Naive thymus-derived CD8-positive, alpha-beta T cell (primary cell): ENCODE measurements at places on chromosomes 2 and 18. TPM values are rescaled to one million over a fixed set of nuclear protein-coding genes. Genes with fewer than 3 reads are reported as not detected.

DNA sequence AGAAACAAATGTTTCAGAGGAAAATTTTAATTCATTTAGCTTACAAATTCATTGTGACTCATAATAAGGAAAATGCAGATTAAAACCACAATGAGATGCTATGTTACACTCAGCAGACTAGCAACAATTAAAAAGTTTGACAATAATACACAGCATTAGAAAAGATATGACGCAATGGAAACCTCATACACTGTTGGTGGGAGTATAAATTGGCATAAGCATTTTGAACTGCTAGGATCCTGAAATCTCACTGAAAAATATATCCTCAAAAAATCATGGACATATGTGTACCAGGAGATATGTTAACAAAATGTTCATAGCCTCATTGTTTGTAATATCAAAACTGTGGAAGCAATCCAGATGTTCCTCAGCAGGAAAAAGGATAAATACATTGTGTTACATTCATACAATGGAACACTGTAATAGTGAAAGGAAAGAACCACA is 13.7 kb downstream of the CALCRL start:
- no peaks in the 10 kb centered on the region for H3K36me3 ChIP-seq
- DNase-seq: no peak
- no peaks in the 10 kb centered on the region for H3K27me3 ChIP-seq
- H3K27ac ChIP-seq: no peak overlapping the region
- no peak overlapping the region for H3K4me3 ChIP-seq

- H3K27me3 ChIP-seq: peaks cover 45% of the 10 kb centered on the region
- H3K4me1 ChIP-seq: peaks cover 8% of the 10 kb centered on the region
- H3K27ac ChIP-seq: no peak overlapping the region
- no peak for DNase-seq
These were observed 3.4 kb upstream of the EVA1A start for GRCh38 chr2:75564026-75564688.

- peaks cover 7% of the 10 kb centered on the region for H3K36me3 ChIP-seq
- DNase-seq: no peak
- no peaks in the 10 kb centered on the region for H3K27me3 ChIP-seq
These were observed 119.6 kb upstream of the SLC38A11 start for GRCh38 chr2:165074884-165075283.

DNA sequence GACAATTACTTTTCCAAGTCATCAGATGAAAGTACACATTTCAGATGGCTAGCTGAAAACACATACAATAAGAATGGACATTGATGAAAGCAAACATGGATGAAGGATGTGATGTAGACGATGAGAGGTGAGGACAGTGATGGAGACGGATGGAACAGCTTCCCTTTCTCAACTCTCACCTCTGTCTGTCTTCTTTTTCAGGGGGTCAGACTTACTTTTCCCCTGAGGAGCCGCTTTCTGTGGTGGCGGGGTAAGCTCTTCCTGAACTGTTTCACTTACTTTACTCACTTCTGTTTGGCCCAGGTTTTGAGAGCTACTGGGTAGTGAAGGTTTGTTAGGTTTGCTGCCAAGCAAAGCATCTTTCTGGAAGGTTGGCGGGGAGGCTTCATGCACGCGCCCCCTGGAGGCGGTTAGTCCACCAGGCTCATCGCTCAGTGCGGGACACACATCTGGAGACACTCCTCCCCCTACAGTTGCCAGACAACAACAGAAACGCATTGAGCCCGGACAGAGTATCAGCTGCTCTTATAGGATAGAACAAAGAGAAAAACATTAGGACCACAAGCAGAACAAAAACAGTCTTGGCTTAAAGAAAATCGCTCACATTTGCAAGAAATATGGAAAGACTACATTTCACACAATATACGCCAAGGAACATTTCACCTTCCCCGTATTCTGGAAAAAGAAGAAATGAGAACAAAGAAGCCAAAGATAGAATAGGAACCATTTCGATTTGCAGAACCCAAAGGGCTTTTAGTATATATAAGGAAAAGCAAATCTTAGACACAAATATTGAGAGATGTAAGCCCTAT is 90.5 kb downstream of the MYOM1 start:
- no peaks in the 10 kb centered on the region for H3K27me3 ChIP-seq
- peak overlapping the region; percentile 51 for H3K27ac ChIP-seq
- H3K36me3 ChIP-seq: peaks cover 13% of the 10 kb centered on the region
- peaks cover 4% of the 10 kb centered on the region for H3K4me1 ChIP-seq
- no peak overlapping the region for H3K4me3 ChIP-seq

Gene G6PC2
- polyA plus RNA-seq: not detected

DNA sequence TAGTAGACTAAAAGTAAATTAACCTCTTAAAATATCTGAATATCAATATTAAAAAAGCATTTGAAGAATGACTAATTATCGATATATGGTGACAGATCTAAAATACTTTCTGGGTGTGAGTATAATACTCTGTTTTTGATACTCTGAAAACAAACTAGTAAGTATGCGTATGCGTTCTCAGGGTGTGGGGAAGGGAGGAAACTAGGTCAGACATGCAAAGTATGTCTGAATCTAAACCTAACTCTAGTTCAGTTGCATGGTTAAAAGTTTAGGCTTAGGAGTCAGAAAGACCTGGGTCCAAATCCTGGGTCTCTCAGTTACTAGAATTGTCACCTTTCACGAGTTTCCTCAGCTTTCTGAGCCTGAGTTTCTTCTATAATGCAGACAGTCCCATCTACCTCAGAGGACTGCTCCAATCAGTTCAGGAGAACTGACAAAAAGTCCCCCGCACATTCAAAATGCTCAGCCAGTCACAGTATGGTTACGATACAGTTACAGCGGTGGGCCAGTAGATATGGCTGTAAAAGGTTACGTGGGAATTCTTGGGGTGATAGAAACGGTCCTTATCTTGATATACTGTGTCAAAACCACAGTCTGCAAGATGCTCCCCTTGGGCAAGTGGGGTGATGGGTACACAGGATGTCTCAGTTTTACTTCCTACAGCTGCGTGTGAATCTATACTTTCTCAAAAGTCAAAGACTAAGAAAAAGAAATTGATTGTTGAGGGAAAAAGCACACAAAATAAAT is 29.2 kb downstream of the UNC50 start:
- peaks cover 46% of the 10 kb centered on the region for H3K4me1 ChIP-seq
- H3K27me3 ChIP-seq: no peaks in the 10 kb centered on the region
- H3K36me3 ChIP-seq: peaks cover 29% of the 10 kb centered on the region
- H3K27ac ChIP-seq: peak overlapping the region; percentile 90

Gene NOL4
- not detected for polyA plus RNA-seq

DNA sequence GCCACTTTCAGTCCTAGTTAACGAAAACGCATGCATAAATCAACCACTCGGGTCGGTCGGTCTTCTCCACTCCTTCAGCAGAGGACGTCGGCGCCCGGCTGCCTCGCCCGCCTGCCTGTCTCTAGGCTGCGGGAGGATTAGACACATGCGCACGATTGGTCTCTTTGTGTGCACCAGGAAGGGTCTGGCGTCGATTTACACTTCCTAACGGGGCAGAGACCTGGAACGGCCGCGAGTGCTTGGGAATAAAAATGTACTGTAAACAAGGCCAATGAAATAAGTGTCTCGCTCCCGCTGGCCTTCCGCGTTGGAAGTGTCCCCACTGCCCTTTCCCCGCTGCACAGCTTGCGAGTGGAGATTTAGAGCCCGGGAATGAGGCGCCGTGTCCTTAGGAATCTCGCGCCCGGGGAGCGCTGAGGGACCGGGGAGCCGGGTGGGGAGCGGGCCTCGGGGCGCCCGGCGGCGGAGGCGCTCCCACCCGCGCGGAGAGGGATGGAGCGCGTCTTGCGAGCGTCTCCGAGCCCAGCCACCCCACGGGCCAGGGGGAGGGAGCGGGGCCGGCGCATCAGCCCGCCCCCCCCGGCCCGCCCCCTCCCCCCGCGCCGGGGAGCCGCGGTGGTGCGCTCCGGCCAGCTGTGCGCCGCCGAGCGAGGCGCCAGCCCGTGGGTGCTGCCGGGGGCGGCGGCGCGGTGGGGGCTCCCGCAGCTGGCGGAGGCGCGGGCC is at the start of gene DOK6:
TSS of gene DOK6 (plus strand) at position 636 of the 723 bp plus-strand sequence.
- no peak within 1 kb of the TSS for H3K27ac ChIP-seq
- H3K4me3 ChIP-seq: peak within 1 kb of the TSS; percentile 31
- peaks cover 58% of the 10 kb centered on the region for H3K27me3 ChIP-seq
- H3K4me1 ChIP-seq: peaks cover 17% of the 10 kb centered on the region
- H3K36me3 ChIP-seq: no peaks in the 10 kb centered on the region

DNA sequence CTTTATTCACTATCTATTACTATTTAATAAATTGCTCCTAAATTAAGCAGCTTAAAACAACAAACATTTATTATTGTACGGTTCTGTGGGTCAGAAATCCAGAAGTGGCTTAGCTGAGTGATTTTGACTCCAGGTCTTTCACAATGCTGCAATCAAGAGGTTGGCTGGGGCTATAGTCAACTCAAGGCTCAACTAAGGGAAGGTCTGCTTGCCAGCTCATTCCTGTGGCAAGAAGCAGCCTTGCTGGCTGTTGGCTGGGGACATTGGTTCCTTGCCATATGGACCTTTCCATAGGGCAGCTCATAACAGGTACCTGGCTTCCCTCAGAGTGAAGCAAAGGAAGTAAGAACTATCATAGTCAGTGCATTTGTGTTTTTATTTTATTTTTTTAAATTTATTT is 5.0 kb upstream of the MRPL19 start:
- H3K4me3 ChIP-seq: no peak overlapping the region
- DNase-seq: no peak
- H3K27me3 ChIP-seq: peaks cover 13% of the 10 kb centered on the region
- no peak overlapping the region for H3K27ac ChIP-seq

Gene SNTG2
- 0.94 TPM for polyA plus RNA-seq

Gene GCKR
- polyA plus RNA-seq: not detected

GRCh38 chr2:148096012-148096411 is 75.1 kb downstream of the MBD5 start:
- no peak overlapping the region for H3K27ac ChIP-seq
- H3K4me3 ChIP-seq: no peak overlapping the region
- H3K36me3 ChIP-seq: peaks cover 8% of the 10 kb centered on the region

Gene CHPF
- 4.2 TPM for polyA plus RNA-seq

DNA sequence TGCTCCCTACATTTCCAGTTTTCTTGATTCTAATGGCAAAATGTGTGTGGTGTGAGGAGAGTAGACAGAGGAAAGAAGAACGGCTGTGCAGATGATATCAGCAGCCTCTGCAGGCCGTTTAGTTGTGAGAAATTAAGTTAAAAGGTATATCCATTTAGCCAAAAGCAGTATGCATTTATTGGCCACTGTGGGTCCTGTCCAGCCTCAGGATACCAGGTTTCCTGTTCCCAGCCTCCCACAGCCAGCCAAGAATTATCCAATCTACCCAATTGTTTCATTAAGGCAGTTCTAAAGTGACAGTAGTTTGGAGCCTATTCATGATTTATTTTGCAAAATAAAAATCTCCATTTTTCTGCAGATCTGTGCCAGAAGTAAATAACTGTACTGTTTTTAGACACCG is 107.5 kb downstream of the TMEM18 start:
- H3K4me1 ChIP-seq: peaks cover 3% of the 10 kb centered on the region
- H3K36me3 ChIP-seq: no peaks in the 10 kb centered on the region
- no peak overlapping the region for H3K4me3 ChIP-seq
- peaks cover 53% of the 10 kb centered on the region for H3K27me3 ChIP-seq
- DNase-seq: no peak

Gene DSG3
- not detected for polyA plus RNA-seq

- no peak overlapping the region for H3K4me3 ChIP-seq
- H3K4me1 ChIP-seq: no peaks in the 10 kb centered on the region
- no peaks in the 10 kb centered on the region for H3K27me3 ChIP-seq
- peaks cover 2% of the 10 kb centered on the region for H3K36me3 ChIP-seq
These were observed 550.8 kb upstream of the TNP1 start for GRCh38 chr2:217410681-217410960.

DNA sequence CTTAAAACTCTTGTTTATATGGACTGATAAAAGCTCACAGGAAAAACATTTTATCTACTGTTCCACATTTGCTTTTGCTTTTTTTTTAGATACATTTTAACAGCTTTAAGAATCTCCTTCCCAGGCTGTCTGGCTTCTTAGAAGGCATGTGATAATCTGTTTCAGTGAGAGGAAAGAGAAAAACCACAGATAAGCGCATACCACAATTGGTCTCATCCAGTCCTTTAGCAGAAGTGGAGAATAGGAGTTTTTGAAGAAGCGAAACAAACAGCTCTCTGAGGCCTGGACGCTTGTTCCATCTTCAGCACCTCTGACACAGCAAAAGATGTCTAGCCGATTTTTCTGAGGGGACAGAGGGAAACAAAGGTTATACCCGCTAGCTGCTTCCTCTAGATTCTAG is 37.6 kb downstream of the RMC1 start:
- H3K36me3 ChIP-seq: peaks cover 87% of the 10 kb centered on the region
- peak overlapping the region; percentile 22 for H3K27ac ChIP-seq
- peak overlapping the region; percentile 40 for H3K4me3 ChIP-seq
- H3K27me3 ChIP-seq: no peaks in the 10 kb centered on the region

- H3K4me1 ChIP-seq: peaks cover 66% of the 10 kb centered on the region
- peak overlapping the region; percentile 73 for H3K4me3 ChIP-seq
These were observed 88.4 kb upstream of the STK17B start for GRCh38 chr2:196259507-196260481.

Gene POTEE
- polyA plus RNA-seq: 0.08 TPM
